ACHN (cell line): ENCODE measurements at places on chromosomes 5 and 9.

DNA sequence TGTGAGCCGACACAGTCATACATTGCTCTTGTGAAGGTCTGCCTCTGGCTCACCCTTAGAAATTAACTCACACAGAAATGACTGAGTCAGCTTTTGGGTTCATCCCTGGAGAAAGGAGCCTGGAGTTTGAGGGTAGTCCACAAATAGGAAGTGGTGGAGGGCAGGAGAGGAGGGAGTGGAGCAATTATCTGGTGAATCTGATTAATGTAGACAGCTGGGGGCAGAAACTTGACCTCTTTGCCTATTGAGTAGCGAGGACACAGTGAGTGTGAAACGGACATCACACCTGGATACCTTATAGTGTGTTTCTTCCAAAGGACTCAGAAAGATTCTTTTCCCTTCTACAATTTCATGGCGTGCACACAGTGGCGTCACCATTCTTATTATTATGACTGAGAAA, 48.5 kb upstream of the MSX2 start:
- DNase-seq, result no peak

DNA sequence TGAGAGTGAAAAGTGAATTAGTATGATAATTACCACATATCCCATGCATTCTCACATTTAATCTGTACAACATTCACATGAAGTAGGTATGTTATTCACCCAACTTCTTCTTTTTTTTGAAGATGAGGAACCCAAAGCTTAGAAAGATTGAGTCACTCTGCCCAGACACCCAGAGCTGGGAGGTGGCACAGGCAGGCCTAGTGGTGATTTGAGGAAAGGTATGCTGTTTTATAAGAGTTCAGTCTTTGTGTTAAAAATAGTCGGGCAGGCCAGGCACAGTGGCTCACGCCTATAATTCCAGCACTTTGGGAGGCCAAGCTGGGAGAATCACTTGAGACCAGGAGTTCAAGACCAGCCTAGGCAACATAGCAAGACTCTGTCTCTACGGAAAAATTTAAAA, 285.3 kb downstream of the NR3C1 start:
- DNase-seq, result no peak

GRCh38 chr9:116576386-116576785, 110.7 kb upstream of the TRIM32 start:
- DNase-seq, result no peak

DNA sequence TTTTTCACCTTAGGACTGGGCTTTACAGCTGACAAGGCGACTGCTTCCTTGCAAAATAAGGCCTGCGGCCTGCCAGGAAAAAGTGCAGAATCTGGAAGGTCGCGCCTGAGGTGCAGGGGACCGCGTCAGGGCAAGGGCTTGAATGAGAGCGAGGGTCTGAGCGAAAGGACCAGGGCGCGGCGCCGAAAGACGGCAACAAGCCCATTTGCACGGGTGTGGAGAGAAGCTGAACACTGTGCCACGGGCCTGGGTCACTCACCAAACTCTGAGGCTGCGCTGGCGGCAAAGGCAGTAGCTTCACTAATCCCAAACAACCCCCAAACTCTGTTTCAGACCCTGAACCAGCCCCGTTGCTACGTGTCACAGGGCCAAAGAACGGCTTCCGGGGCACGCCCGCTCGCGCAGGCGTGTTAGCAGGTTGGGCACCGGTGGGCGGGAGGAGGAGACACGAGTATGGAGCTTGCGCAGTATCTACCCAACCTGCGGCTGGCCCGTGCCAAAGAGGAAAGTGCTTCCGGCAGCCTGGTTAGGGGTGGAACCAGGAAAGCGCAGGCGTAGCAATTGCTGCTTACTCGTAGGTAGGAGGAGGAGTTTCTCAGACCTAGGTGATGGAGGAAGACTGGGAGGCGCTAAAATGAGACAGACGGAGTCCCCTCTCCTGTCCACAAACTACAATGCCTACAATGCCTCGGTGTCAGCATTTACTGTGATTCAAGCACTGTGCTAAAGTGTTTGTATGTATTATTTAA, at the start of the genes KCTD16 and YIPF5:
Gene KCTD16 (plus strand): TSS at position 598 of the 749 bp plus-strand sequence.
Gene YIPF5 (minus strand): TSS at position 384 of the 749 bp plus-strand sequence. CDS start 704 bp downstream, outside the sequence.
- DNase-seq, result peak; percentile 96

- DNase-seq, result peak; percentile 53
These were observed 117.1 kb upstream of the WWC1 start for GRCh38 chr5:168174376-168174775.

DNA sequence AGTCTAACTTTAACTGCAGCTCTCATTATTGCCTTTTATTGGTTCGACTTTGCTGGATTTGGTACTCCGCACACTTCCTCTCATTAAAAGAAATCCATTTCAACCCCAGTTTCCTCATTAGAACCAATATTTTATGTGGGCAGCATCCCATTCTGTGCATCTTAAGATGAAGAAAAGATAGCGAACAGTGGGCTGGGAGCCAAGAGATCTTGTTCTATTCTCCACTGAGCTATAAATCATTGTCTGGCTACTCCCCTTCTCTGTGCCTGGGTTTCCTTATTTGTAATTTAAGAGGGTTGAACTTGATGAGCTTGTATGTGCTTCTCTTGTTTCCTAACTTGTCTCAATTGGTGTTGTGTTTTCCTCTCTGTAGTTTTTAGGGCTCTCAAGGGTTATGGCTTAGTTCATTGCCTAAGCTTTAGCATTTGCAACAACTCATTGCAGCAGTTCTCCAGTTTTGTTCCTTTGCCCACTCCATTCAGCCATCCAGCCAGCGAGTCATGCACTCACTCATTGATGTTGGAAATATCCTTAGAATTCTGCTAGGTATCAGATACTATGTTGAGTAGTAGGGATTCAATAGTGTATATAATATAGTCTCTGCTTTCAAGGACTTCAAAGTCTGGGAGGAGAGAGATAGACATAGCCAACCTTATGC, 273.3 kb upstream of the TNC start:
- DNase-seq, result no peak

DNA sequence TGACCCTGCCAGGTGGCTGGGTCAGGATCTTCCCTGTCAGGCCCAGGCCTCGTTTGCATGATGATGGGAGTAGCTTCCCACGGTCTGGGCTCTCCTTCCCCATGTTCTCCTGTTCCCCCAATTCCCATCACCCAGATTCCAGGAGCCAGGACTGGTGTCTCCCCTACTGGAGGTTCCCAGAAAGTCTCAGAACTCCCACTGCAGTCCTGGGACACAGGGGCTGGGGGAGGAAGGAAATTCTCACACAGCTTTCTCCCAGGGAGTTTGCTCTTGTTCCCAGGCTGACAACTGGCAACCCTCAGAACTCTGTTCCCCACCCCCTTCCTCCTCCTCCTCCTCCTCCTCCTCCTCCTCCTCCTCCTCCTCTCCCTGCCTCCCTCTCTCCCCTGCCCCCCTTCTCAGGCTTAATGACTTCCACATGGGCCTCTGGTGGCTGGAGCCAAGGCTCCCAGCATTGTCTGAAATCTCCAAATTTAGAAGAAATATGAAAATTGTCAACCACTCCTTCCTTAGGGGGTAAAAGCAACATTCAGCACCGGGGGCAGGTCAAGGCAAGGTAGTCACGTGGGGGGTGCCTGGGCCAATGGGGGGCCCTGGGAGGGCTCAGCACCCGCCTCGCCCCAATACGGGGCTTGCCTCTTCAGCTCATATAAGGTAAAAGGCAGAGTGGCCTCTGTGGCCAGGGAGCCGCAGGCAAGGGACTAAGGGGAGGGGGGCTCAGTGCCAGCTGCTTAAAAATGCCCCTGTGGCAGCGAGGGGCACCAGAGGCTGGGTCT, 27.3 kb upstream of the IL17B start:
- DNase-seq, result no peak

- DNase-seq, result peak; percentile 63
These were observed 56.4 kb downstream of the PFDN1 start for GRCh38 chr5:140246378-140247122.

GRCh38 chr9:120791161-120791560, 2.1 kb downstream of the FBXW2 start:
- no peak for DNase-seq

DNA sequence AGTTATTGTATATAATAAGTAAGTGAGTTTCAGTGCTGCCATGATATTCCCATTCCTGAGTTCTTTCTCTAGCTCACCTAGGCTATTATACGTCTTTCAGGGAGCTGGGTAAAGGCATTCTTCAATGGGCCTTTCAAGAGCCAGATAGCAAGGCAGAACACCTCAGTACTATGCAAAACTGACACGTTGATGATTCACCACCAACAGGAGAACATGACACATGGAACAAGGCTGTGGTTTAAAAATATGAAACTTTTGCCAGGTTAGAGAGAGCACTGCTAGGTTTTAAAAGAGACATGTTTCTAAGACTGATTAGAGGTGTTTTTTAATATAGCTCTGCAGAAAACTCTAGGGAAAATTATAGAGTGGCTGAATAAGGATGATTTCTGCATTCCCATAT, 95.9 kb downstream of the UGCG start:
- DNase-seq, result peak; percentile 81

GRCh38 chr9:68552700-68553476, 12.2 kb upstream of the TMEM252 start:
- DNase-seq, result no peak

DNA sequence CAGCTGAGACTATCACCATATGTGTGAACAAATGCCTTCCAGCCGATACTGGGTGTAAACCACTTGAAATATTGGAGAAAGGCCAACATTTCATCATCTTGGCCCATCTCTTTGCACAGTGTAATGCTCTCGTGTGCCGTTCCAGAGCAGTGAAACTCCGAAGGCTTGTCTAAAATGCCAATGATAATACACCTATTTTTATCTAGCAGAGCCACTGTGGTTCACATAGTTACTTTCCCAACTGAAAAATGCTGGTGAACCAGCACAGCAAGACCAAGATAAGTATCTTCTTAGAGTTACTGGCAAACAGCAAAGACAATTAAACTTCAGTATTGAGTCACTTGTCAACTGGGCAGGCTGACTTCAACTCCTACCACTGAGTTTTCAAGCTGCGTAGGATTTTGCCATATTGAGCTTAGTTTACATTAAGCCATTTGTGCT, 379.9 kb upstream of the ACTBL2 start:
- DNase-seq, result no peak

GRCh38 chr9:16628413-16628812, 242.1 kb downstream of the BNC2 start:
- DNase-seq, result no peak

DNA sequence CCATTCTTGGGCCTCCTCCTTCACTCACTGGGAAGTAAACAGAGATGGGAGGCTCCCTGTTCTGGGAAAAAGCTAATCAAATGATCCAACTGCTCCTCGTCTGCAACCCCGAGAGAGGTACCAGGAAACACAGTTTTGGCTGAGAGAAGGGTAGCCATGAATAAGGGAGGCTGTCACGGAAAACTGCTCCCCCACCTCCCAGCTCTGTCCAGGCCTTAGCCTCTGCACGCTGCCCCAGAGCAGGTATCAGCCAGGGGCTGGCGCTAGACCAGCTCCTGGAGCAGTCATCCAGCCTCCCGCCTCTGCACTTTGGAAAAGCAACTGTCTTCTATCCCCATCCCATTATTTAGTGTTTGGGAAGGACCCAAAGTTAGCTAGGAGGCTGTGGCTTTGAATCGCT, 266.1 kb downstream of the NDUFS4 start:
- no peak for DNase-seq

- DNase-seq, result no peak
These were observed 20.2 kb downstream of the TRIM7 start for GRCh38 chr5:181184845-181185216.

GRCh38 chr5:61559722-61560121, 227.7 kb downstream of the ZSWIM6 start:
- no peak for DNase-seq

GRCh38 chr9:68771376-68771775, 66.3 kb downstream of the PIP5K1B start:
- no peak for DNase-seq

- no peak for DNase-seq
These were observed 1294.2 kb downstream of the EFNA5 start for GRCh38 chr5:106376522-106376921.

DNA sequence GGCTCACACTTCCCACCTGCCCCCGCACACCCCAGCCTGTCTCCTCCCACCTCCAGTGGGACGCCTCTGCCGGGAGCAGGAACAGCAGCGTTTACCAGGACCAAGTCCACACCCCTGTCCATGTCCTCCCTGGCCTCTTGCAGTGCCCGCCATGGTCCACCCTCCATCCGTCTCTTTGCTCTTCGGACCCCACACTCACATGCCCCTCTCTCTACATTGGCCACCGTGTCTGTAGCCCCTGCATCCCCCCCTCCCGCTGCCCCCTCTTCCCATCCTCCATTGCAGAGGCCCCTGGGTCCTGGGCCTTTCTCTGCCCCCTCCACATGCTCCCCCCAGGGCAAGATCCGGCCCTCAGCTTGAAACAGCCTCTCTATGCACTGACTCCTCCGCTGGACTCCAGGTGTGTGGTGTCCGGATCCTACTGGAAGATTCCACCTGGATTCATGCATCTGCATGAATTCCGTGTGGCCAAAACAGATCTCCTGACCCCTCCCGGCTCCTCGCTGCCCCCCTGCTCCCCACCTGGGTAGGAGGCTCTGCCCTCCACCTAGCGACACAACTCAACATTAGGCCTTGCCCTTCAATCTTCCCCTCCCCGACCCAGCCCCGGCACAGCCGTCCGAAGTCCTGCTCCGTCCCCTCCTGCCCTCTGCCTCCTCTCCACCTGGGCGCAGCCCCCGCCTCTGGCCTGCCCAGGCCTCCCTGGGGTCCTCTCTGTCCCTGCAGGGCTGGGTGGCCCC, 168.5 kb downstream of the OLFM1 start:
- DNase-seq, result no peak

DNA sequence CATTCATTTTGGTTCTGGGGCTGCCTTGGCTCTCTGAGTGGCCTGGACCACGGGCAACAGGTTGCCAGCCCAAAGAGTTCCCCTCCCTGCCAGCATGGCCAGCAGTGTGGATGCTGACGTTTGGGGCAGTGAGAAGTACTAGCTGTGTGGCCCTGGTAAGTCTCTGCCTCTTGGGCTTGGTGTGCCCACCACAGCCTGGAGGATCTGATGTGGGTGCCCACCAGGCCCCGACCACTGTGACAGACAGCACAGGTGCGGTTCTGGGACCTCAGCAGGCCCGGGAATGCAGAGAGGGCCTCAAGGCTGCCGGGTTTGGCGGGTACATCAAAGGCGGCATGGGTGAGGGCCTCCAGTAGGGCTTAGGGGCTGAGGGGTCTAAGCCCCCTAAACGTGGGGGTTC, 33.6 kb upstream of the PITX1 start:
- no peak for DNase-seq

- DNase-seq, result no peak
These were observed 421.7 kb upstream of the ZNF462 start for GRCh38 chr9:106441283-106441682.

DNA sequence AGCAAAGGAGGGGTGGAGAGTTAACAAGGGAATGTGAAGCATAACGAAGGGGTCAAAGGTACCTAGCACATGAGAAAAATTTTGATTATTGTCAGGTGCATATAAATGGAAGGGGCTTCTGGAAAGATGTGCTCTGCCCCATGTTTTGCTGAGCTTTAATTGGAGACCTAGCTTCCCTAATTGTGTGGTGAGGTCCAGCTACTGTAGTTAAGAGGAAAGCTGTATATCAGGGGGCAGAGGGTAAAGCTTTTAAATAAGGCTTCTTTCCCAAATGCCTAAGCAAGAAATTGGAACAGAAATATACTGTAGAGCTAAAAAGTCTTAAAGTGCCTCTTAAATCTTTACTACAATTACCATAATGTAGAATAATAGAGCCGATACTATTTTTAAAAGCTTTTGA, 267.2 kb downstream of the MAT2B start:
- no peak for DNase-seq
